Small intestine (tissue), 16 donors: ENCODE measurements at places on chromosomes 6 and 20. TPM values are rescaled to one million over a fixed set of nuclear protein-coding genes. Genes with fewer than 3 reads are reported as not detected.
A peak's percentile ranks its signal among the peaks of the same experiment; 100 is the strongest.

DNA sequence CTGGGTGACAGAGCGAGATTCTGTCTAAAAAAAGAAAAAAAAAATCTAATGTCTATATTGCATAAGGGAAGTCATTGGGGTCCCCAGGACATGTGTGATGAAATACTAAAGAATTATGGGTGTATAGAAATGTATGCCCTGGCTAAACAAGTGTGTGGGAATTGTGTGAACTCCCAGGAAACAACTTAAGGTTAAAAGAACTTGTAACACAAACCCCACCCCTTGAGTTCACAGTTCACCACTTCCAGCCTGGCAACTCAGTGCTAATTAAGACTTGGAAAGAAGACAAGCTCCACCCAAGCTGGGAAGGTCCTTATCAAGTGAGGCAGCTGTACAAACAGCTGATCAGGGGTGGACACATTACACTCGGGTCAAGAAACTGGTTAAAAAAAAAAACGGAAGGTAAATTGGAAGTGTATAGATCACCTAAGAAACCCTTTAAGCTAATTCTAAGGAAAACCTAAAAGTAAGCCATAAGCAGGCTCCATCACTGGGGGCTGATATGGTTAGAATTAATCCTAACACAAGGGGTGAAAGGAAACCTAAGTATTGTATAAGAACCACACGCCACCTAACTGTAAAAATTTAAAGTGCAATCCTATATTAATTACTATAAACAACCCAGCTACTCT lies 25.2 kb downstream of the HLA-A start:
- peak; percentile 89 for DNase-seq

DNA sequence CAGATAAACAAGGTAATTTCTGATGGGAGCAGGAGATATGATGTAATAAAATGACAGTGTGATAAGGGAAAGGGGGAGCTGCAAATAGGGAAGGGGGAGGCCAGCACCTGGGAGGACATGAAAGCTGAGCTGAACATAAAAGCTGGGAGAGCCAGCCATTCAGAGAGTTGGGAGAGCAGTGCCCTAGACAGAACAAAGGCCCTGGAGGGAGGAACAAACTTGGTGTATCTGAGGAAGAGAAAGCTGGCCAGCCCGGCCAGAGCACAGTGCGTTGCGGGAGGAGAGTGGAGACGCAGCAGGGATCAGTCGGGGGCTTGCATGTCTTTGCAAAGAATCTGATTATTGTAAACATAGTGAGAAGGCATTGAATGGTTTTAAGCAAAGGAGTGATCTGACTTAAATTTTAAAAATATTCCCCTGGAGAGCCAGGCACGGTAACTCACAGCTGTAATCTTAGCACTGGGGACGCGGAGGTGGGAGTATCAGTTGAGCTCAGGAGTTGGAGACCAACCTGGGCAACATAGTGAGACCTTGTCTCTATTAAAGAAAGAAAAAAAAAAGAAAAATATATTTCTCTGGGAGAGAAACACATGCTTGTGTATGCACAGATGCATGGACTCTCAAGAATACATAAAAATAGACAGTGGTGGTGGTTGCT lies 318.2 kb downstream of the ZFAND3 start:
- no peak for DNase-seq

DNA sequence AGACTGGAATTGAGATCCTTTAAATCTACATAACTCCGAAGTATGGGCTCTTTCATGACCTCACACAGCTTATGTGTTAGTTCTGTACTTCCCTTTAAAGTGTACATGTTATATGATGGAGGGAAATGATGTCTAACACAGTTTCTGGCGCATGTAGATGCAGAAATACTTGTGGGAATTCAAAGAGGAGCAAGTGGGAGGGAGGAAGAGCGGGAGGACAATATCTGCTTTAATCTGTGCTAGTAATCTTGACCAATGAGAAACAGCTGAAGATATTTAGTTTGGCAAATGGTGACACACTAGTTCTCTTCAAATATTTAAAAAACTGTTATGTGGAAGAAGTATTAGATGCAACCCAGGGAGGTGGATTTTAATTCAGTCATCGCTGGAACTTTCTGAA lies 62.9 kb upstream of the PLEKHG1 start:
- DNase-seq = no peak

GRCh38 chr6:3186974-3187382 lies 29.6 kb upstream of the TUBB2A start:
- DNase-seq = no peak

DNA sequence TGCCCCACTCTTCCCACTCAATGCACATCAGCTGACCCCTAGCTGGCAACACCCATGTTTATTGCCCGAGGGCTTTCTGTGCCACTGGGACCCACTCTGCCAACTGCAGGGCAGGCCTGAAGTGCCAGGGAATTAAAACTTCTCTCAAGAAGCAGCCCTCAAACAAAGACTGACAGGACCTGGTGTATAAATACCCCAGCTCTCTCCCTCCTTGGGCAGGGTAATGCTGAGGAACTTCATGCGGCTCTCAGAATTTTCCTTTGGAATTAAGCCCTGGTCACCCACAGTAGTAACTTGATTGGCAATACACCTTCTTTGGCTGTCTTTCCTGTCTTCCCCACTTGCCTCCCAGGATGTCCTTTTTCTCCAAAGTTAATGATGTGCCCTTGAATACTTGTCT lies 5.3 kb upstream of the GDAP1L1 start:
- DNase-seq = no peak

- DNase-seq = no peak
Observed at GRCh38 chr6:111841822-111842221, 31.4 kb downstream of the FYN start.

- no peak for DNase-seq
Observed at GRCh38 chr6:163712566-163712961, 298.0 kb downstream of the QKI start.

DNA sequence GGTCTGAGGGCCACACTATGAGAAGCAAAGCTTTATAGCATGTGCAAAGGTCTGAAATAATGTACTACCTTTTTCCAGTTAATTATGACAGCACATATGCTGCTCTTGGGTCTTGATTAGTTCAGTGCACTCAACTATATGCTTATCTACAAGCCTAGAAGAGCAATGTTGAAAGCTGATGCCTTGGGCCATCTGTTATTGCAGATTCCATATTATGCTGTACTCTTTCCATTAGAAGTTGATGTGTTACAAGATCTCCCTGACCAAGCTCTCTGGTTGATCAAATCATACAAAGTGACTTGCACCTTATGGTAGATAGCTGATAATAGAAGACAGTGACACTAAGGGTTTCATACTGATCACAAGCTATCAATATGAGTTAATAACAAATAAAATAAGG lies 327.3 kb downstream of the FRK start:
- no peak for DNase-seq

- no peak for DNase-seq
Observed at GRCh38 chr6:53315086-53315724, 33.5 kb downstream of the ELOVL5 start.

GRCh38 chr20:35700625-35701148 lies 1.5 kb downstream of the ROMO1 start:
- DNase-seq = no peak

DNA sequence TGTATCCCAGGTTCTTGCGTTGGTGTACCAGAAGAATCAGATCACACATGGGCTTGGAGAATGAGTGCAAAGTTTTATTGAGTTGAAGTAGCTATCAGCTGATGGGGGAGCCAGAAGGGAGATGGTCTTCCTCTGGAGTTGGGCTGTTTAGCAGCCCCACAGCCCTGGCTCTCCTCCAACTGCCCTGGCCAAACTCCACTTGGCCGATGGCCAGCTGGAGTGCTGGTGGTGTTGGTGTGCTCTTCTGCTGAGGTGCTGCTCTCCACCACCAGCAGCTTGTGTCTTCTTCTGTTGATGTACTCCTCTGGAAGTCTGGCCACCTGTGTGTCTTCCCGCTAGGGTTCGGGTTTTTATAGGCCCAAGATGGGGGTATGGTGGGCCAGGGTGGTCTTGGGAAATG lies 172.8 kb downstream of the TINAG start:
- DNase-seq = peak; percentile 22

- DNase-seq = no peak
Observed at GRCh38 chr6:148358196-148358785, 15.7 kb downstream of the SASH1 start.

GRCh38 chr20:43537921-43538877 lies 20.6 kb upstream of the SGK2 start:
- peak; percentile 73 for DNase-seq

GRCh38 chr6:35804996-35805736 lies at the start of gene LHFPL5:
LHFPL5 (plus strand) TSS chr6:35805352; CDS start chr6:35805671, 319 bp downstream.
- peak; percentile 37 for DNase-seq

DNA sequence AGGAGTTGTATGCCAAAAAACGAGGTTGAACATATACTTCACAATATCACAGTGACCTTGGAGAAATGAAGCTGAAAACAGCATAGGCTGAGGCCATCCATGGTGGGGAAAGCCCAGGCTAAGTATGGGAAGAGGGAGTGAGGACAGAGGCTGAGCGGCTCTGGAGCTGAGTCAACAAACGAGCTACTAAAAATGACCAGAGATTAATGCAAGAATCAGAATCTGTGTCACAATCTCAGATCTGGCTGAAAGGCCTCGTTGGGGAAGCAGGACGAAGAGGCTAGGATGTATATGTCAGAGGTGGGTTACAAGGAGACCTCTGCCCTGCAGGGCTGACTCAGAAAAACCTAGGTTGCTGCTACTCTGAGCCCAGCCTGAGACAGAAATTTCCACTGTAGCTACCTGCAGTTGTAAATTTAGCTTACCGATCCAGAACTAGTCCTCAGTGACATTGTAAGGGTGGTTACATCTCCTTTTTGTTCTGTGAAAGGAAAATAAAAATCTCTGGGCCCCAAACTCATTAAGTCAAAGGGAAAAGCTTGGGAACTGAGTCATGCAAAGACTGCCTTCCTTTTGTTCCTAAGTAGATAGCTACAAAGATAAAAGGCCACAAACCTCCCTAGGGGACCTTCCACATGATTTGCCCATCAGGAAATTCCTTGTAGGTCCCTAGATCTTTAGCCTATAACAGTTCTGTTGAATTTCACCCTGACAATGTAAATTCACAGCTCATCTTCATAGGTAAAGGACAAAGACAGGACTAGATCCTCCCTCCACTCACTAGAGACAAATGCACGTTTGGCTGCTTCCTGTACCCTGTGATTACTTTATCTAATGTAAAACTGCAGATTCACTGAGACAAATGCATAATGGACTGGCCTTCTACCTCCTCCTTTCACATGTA lies 8.5 kb upstream of the TUBB2A start:
- DNase-seq = no peak

- no peak for DNase-seq
Observed at GRCh38 chr6:105995391-105995865, 90.7 kb upstream of the PRDM1 start.

DNA sequence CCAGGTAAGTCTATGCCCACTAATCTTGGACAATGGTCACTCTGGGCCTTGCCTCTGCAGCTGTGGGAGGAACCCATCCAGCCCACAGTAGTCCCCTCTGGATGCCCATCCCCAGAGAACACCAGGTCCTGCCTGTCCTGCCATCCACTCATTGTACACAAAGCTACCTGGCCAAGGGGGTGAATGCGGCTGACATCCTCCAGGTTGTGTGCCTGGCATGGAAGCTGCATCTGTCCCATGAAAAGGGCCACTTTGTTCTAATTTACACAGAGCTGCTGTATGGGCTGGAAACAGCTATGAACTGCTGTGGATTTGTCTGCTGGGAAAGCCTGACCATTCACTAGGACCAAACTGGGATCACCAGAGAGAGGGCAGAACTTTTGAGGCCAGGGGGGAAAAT lies 324.8 kb downstream of the LRFN2 start:
- no peak for DNase-seq

GRCh38 chr6:151060096-151060765 lies 179.5 kb upstream of the AKAP12 start:
- DNase-seq = peak; percentile 64

DNA sequence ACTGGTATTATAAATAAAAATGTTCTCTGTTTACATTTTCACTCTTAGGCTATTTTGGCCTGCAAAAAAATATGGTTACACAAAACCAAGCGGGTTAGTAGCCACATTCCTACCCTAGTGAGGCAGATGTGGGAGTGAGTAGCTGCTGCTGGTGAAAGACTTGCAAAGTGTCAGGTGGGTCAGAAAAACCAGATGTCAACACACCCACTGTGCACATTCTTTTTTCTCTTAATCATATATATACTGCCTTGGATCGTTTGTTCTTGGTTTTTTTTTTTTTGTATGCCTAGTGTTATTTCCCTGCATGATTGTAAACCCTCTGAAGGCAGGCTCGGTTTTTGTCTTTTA lies 68.0 kb upstream of the TFB1M start:
- DNase-seq = no peak

DNA sequence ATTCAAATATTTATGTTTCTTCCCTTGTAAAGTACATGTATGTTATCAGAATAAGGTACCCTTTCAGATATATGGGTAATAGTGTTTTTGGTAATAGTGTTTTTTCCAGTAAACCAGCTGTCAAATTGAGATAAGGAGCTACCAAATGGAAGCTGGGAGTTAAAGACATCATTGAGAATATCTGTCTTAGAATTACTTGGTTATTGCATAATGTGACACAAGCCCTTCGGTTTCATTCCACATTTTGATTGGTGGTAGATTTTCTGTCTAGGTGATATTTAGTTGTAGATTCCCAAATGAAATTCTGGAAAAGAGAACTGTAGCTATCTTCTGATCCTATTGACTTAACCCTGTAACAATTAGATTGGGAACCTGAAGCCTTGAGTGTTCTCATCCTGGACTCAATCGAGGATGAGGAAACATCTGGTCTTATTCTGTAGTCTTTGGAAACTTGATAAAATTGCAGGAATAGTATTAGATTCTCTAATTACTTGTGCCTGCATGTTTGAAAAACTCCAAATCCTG lies 75.1 kb upstream of the SYNJ2 start:
- DNase-seq = no peak

DNA sequence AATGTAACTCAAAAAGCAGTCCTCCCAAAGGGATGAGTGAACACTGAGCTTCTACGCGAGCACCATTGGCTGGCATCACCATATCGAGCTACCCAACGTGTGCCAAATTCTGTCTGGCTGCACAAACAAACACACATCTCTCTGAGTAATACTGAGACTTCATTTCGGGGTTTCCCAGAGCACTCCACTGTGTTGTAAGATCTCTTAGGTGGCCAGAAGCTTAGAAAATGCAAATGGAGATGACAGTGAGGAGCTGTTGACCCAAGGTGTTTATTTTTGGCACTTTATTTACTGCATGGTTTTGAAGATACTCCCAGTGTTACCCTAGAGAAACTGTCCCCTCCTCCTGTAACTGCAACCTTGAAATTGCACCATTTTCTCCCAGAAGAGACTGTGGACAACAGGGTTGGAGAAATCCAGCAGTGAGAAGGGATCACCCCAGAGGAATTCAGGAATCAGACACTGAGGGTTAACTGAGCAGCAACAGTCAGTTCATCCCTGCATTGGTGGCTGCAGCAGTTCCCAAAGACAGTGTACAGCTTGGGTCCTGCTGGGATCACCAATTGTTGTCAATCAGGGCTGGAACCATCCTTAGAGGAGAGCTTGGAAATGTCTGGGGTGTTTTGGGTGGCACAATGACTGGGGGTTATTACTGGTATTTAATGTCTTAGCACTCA lies 1.0 kb upstream of the RIPOR2 start:
- DNase-seq = no peak

SLC32A1 gene
- not detected for polyA plus RNA-seq

DEFB132 gene
- 0.03 TPM for polyA plus RNA-seq

TMEM217 gene
- 0.38 TPM for polyA plus RNA-seq

AIF1 gene
- polyA plus RNA-seq = 42.4 TPM

VSX1 gene
- polyA plus RNA-seq = not detected

HTR1E gene
- not detected for polyA plus RNA-seq

TBX18 gene
- polyA plus RNA-seq = 0.62 TPM

HEY2 gene
- polyA plus RNA-seq = not detected

CAGE1 gene
- polyA plus RNA-seq = not detected

ADGRF5 gene
- 7.4 TPM for polyA plus RNA-seq

C6orf141 gene
- polyA plus RNA-seq = not detected

PAK5 gene
- polyA plus RNA-seq = not detected

ZBTB12 gene
- 12.5 TPM for polyA plus RNA-seq

ASIP gene
- 3.8 TPM for polyA plus RNA-seq

BNIP5 gene
- polyA plus RNA-seq = 9.2 TPM

ZNF165 gene
- 4.1 TPM for polyA plus RNA-seq
